ENCODE measurements at places on chromosomes 1 and 21. TPM values are rescaled to one million over a fixed set of nuclear protein-coding genes. Genes with fewer than 3 reads are reported as not detected.

The OR2T3 gene
- not detected for total RNA-seq

The OR2T33 gene
- total RNA-seq: not detected

The CFHR4 gene
- not detected for total RNA-seq

The CSTB gene
- total RNA-seq: 40.7 TPM

The ATP6V1G3 gene
- not detected for total RNA-seq

The CFHR1 gene
- total RNA-seq: not detected

The TTC13 gene
- total RNA-seq: 8.6 TPM

The IFNLR1 gene
- 9.6 TPM for total RNA-seq

The DUSP23 gene
- 25.0 TPM for total RNA-seq

The AADACL4 gene
- not detected for total RNA-seq

The OLIG1 gene
- 0.33 TPM for total RNA-seq

The PDZK1IP1 gene
- total RNA-seq: not detected

The SLAMF7 gene
- total RNA-seq: not detected

The HORMAD1 gene
- total RNA-seq: not detected

The ZNF362 gene
- total RNA-seq: 19.4 TPM

The SLAMF8 gene
- not detected for total RNA-seq

The CDA gene
- total RNA-seq: 6.5 TPM

The CD164L2 gene
- 1.2 TPM for total RNA-seq

The MROH9 gene
- total RNA-seq: not detected

The PRAMEF7 gene
- not detected for total RNA-seq

The RNU1-2 gene
- total RNA-seq: 2,051 TPM

The CYP4Z1 gene
- total RNA-seq: not detected

The UMODL1 gene
- total RNA-seq: not detected
